ENCODE measurements at places on chromosomes 6 and 20.

GRCh38 chr6:81748994-81749393, 3.5 kb downstream of the TENT5A start:
- no peak for DNase-seq

- DNase-seq, result no peak
Observed at GRCh38 chr6:157249826-157250225, 73.5 kb downstream of the TMEM242 start.

DNA sequence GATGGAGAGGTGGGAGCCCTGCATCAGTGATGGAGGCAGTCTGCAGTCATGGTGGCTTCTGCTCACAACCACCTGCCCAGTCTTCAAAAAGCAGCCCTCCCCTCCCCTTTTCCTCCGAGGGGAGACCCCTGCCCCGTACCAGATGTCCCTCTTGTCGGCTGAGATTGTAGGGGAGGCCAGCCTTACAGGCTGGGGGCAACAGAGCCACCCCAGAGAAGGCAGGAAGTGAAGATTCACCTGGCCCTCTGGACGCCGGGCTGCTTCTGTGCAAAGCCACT, 4.5 kb downstream of the TNFRSF6B start:
- no peak for DNase-seq

GRCh38 chr6:159036673-159037072, 8.1 kb downstream of the TAGAP start:
- DNase-seq, result no peak

- no peak for DNase-seq
Observed at GRCh38 chr6:56160489-56160888, 86.9 kb downstream of the COL21A1 start.

GRCh38 chr20:37390891-37391525, 45.1 kb downstream of the SRC start:
- no peak for DNase-seq

DNA sequence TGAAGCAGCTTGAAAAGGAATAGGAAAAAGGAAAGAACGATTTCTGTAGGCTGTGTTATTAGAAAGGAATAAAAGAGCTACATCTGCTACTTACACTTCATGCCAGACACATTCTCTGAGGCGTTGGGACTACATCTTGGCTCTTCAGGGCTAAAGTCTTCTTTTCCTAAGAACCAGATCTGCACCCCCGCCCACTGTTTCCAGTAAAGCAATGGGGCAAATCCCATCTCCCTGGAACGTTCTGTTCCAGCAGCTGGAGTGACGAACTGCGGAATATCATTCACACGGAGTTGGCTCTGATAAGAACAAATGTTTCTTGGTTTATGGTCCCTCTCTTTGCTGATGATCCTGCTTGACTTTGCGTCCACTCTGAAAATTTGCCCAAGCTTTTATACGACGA, 26.9 kb downstream of the FAM50B start:
- no peak for DNase-seq

DNA sequence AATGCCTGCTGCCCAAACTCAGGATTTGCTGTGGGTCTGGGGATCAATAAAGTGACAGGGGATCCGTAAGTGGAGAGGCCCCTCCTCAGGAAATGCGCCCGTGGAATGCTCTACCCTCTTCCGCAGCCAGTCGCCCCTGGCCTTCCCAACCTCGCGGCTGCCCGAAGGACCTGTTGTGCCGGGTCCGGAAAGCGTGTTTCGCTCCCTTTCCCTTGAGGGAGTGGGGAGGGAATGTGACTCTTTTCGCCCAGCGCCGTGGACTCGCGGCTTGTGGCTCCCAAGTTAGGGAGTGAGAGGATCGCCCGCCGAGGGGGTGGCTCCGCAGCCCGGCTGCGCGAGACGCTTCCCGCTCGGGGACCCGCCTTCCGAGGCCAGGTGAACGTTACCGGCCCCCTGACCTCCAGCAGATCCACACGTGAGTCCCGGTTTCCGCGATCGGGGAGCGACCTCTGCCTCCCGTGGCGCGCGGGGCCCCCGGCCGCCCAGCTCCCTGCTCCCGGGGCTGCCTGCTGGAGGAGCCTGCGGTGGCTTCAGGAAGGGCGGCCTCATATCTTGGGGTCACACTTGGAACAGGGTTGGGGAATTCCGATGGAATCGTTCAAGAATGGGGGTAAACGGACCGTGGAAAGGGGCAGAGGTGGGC, 666 bp downstream of the TPD52L1 start:
- DNase-seq, result no peak

DNA sequence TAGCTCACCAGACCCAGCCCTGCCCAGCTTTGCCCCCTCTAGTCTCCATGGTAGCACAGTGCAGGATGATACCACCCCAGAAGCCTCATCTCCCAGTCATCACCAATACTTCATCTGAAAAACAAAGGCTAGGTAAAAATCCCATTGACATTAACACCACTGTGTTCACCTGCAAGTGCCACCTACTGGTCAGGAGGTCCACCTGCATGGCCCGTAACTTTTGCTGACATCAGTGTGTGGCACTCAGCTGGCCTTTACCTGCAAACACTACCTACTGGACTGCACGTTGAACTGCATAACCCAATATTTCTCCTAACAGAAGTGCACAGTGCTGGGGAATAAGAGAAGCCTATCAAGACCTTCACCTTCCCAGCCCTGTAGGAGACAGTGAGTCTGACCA, 234.7 kb upstream of the ADGRB3 start:
- no peak for DNase-seq

GRCh38 chr6:119586250-119586882, 236.8 kb upstream of the MAN1A1 start:
- no peak for DNase-seq

DNA sequence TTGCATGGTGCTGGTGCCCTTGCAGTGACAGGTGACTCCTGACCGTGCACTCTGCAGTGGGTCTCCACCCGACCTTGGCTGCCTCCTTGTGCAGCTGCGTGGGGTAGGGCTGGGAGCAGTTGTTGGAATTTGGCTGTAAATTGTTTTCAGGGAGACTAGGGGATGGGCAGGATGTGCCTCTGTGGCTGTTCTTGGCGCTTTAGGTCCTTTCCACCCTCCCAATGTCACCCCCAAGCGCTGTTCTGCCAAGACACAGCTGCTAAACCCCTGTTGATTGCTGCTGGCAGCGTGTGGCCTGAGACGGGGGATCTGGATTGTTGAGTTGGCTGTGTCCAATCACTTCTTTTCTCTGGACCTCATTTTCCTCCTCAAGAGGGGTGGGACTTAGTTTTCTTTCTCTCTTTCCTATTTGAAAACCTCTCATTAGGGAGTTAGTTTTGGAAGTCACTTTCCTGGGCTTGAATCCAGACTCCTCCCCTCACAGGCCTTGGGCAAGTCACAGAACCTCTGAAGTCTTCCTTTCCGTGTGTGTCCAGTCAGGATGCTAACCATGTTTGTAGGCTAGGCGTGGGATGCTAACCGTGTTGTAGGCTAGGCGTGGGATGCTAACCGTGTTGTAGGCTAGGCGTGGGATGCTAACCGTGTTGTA, 8.5 kb downstream of the IGF2R start:
- DNase-seq, result no peak

GRCh38 chr6:121582262-121582661, 146.8 kb downstream of the GJA1 start:
- no peak for DNase-seq

DNA sequence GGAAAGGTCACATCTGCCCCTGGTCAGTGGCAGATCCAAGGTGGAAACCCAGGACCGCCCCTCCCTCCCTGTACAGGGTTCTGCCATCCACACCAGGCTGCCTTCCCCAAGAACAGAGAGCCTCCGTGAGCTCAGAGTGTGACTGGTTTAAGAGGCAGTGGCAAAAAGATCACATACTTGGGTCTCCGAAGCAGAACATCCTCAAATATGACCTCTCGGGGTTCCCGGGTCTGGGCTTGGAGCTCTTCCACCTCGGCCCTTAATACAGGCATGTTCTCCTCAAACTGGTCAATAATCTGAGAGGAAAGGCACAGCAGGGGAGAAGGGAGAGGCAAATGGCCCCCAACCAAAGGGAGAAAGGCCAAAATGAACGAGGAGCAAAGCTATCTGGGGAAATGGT, 14.8 kb downstream of the C20orf96 start:
- DNase-seq, result no peak

DNA sequence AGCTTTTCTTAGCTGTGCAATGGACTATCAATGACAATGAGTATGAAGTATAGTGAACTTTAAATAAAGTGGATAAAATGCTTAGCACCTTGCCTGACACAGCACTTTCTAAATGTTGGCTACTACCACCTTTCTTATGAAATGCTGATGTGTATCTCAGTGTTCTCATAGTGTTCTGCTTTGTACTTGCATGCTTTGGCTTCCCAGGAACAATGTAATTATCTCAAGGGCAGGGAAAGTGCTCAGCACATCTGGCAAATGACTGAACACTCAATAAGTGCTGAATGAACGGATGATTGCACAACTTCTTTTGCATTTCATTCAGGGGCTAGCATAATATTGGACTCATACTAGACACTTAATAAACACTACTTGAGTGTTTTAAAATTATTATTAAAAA, 28.2 kb upstream of the NOX3 start:
- no peak for DNase-seq

DNA sequence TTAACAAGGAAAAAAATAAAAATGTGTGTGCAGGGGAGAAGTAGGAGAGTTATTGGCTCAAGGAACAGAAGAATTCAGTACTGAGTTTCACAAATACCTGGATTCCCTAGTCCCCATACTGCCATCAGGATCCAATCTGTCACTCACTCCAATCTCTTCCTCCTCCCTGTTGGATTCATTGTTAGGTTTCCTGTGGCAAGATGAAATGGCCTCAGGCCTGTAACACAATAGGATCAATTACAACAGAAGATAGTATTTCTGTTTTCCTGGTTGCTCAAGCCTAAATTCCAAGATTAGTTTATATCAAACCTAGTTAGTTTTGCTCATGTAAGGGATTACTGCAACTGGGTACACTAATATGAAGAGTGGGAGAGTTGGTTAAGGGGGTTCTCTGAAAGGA, 24.4 kb downstream of the HCRTR2 start:
- DNase-seq, result no peak

DNA sequence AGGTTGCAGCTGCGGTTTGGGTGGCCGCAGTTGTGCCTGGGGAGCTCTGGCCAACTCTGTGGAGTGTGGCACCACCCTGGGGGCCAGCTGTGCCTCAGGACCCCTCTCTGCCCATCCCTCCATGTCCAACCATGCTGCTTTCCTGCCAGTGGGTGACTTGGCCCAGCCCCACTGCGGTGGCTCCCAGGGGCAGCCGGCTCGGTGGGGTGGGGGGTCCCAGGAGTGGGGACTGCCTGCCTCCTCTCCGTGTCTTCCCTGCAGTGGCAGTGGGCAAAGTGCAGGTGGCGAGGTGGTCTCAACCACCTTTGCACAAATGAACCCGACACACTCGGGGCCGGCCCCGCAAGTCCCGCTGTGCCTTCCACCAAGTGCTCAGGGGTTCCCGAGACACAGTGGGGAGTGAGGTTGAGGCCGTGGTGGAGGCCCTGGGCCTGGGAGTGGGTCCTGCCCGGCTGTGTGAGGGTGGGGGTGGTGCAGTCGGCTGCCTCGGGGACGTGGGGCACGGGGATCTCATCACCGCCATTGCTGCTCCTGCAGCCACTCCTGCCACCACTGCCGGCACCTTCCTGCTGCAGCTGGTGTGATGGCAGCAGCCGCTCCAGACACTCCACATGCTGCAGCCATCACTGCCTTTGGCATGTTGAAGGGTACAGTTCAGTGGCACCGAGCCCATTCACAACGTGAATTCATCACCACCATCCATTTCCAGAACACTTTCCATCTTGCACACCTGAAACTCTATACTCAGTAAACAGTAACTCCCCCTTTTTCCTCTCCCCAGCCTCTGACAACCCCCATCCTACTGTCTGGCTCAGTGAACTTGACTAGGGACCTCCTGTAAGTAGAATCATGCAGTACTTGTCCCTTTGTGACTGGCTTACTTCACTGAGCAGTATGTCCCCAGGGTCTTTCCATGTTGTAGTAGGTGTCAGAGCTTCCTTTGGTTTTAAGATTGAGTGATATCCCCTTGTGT, 10.7 kb upstream of the SLCO4A1 start:
- no peak for DNase-seq

- DNase-seq, result no peak
Observed at GRCh38 chr6:110509617-110510241, 33.3 kb upstream of the SLC22A16 start.
